COR-L47 (cell line): ENCODE measurements at places on chromosomes 2 and 18.
A peak's percentile ranks its signal among the peaks of the same experiment; 100 is the strongest.

DNA sequence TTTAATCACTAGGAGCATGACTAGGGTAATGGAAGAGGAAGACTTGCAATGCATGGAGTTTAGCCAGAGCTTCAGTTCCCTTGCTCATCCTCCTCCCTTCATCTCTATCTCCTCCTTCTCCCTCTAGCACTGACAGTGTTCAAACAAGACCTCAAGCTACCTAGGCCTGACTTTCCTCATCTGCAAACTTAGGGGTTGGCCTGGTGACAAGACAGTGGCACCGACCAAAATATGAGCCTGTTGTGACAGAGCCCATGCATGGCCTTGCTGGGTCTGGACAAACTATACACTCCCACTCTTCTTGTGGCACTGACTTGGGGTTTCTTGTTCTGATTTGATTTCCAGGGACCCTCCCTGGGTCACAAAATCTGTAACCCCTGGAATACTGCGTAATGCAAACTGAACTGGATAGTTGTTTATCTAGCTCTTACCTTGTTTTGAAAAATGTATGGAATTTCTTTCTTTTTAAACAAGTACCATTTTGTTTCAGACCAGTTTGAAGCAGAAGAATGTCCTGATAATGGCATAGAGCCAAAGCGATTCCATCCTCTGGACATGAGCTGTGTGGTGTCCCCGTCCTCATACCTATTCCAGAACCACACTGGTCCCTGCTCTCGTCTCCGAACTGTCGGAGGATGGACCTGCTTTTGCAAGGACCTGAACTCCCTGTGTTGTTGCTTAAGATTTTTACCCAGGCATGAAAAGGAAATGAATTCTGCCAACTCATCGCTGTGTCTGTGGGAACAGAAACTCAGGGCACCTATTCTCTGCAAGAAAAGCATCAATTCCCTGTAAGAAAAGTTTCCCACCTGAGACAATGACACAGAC, 33.4 kb upstream of the PPP4R1 start:
- DNase-seq = no peak

- peak; percentile 27 for DNase-seq
Observed at GRCh38 chr2:84022810-84023431, 436.2 kb downstream of the SUCLG1 start.

DNA sequence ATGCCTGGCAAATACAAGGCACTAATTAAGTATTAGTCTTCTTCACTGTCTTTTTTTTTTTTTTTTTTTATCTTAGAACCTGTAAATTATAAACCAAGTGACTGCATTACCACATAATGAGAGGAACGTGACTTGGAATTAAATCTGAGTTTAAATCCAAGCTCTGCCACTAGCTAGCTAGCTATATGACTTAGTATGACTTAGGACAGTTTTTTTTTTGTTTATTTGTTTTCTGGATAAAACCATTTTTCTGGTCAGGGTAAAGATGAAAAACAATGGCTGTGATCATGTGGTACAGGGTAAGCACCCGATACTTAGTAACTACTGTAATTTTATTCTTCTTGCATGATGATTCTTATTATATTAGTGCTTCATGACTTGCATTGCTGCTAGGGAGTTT, 191.8 kb upstream of the LRRTM1 start:
- no peak for DNase-seq

GRCh38 chr2:100279586-100280534, 42.4 kb downstream of the LONRF2 start:
- DNase-seq = no peak

- DNase-seq = peak; percentile 87
Observed at GRCh38 chr18:8625461-8626092, 16.3 kb downstream of the RAB12 start.

DNA sequence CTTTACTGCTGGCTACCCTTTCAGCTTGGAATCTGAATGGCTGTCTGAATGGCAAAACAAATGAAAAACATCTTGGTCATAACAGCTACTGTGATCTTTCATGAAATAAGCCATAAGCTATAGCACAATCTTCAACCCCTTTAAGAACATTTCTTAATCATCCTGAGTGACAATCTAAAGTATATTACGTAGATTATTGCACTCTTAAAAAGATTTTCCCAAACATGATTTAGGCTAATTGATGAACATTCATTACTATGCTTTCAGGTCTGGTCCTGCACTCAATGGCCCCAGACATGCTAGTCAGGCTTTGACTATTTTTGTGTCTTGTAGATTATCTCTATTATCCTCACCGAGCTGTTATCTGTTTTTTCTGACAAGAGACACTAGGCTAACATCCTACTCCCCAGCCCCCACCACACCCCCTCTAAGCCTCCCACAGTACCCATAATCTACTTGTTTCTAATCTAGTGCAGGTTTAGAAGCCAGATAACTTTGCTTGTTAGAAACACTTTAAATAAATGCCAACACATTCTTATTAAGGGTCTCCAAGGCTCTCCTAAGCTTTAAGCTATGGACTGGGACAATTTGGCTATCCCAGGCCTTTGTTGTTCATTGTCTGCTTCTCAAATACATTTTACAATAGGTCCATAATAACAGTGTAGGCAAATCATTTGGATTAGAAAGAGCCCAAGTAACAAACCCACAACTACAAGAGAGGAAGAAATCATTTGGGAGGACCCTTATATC, 4.2 kb downstream of the SMAD2 start:
- DNase-seq = no peak

DNA sequence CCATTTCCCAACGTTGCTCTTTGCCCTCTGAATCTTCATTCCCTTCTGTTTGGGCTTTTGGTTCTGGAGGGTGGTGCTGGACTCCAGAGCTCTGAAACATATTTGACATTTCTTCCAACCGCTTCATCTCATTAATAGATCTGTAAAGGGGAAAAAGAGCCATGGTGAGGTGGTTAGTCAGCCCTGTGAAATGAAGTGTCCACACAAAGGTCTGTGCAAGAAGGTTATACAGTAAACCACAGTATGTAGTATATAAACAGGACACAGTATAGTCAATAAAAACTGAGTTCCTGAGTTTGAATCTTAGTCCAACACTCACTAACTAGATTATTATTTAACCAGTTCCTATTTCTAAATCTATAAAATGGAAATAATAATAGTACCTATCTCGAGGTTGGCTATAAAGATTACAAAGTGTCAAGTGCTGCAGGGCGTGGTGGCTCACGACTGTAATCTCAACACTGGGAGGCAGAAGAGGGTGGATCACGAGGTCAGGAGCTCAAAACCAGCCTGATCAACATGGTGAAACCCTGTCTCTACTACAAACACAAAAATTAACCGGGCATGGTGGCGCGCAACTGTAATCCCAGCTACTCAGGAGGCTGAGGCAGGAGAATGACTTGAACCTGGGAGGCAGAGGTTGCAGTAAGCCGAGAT, 13.1 kb downstream of the STARD7 start:
- no peak for DNase-seq

- DNase-seq = no peak
Observed at GRCh38 chr2:165933211-165933910, 20.2 kb downstream of the TTC21B start.

DNA sequence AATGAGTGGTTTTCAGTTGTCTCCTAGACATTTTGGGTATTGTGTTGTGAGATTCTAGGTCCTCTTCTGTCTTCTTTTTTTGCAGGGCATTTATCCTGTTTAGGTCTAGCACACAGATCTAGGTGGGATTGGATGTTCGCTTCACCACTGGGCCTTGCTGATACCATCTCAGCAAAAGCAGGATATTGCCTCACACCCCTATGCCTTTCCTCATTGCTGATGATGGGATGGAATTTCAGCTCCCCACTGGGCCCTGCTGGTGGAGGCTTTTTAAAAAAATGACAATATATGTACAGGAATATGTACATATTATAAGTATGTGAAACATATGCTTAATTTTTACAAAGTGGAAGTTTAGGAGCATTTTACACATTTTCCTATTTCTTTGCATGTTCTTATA, 5.4 kb upstream of the TOGARAM2 start:
- no peak for DNase-seq

- no peak for DNase-seq
Observed at GRCh38 chr2:207830778-207831438, 61.2 kb upstream of the FZD5 start.

DNA sequence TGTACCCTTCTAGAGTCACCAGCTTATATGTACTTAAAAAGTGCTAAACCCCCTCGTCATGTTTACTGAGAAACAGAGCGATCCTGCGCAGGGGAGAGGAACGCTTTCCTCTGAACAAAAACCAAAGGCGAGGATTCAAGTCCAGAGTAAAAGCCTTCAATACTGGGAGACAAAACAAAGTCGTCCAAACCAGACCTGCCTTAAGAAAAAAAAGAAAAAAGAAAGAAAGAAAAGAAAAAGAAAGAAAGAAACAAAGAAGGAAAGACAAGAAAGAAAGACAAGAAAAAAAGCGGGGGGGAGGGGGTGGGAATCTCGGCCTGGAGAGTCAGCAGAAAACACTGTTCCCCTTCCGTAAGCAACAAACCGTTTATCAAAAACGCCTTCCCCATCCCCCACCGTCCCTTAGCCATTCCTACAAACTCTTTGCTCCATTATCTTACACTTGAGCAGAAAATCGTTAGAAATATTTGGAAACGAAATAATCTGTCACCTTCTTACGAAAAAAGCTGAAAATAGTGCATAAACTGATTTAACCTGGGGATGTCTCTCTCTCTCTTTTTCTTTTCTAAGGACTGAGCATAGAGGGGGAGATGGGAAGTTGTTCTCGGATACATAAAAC, 3.3 kb downstream of the PTGR3 start:
- DNase-seq = no peak

GRCh38 chr18:21267400-21267799, 25.4 kb downstream of the GREB1L start:
- DNase-seq = no peak

DNA sequence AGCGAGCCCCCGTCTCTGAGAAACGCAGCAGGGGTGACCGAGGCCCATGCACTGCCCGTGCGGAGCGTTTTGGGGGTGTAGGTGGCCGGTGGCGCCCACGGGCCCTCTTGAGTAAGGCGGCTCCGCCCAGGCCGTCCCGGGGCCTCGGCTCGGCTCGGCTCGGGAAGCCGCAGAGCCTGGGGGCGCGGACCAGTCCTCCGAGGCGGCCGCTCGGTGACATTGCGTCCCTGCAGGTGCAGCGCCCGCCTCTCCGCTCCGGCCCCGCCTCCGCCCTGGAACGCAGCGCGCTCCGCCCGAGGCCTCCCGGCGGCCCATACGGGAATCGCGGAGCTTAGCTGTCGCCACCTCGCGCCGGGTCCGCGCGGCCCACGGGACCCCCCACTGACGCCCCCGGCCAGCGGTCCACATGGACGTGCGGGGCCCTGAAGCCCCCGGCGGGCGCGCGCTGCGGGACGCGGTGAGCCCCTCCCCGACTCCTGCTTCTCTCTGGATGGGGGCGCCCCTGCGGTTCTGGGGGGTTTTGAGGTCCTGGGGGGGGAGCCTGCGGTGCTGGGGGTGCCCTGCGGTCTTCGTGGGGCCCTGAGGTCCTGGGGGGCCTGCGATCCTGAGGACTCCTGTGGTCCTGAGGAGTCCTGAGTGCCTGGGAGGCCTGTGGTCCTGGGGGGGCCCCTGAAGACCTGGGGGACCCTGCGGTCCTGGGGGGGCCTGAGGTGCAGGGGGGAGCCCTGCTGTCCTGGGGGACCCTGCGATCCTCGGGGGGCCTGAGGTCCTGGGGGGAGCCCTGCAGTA, at the start of gene HSBP1L1:
TSS of gene HSBP1L1 (plus strand) at position 314 of the 789 bp plus-strand sequence. CDS start at position 407, 93 bp downstream.
- DNase-seq = peak; percentile 32

DNA sequence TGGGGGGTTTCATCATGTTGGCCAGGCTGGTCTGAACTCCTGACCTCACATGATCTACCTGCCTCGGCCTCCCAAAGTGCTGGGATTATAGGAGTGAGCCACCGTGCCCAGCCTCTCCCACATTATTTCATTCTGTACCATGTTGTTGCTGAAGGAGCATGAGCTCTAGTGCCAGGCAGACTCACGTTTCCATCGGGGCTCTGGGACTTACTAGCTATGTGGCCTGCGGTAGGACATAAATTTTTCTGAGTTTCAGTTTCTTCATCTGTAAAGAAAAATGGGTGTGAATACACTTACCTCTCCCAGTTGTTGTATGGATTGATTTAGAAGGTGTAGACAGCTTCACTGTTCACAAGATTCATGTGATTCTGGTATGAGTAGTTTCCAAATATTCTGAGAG, 30.8 kb upstream of the CCL20 start:
- no peak for DNase-seq
